ENCODE measurements at places on chromosomes 1 and 21.

DNA sequence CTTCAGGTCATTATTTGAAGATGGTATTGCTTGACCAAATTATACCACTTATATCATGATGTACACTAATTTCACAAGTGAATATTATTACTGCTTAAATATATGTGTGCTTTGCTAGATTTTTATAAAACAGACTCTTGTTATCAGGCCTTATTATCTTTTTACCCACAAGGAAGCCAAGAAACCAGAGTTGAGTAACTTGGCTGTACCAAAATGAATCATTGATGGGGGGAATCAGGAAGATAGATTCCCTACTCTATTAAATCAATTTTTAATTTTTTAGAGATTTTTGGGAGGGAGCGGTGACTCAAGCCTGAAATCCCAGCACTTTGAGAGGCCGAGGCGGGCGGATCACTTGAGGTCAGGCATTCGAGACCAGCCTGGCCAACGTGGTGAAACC is 16.0 kb upstream of the SCCPDH start:
- DNase-seq: no peak

GRCh38 chr1:199029401-199029800 is 390.6 kb downstream of the PTPRC start:
- no peak for DNase-seq

DNA sequence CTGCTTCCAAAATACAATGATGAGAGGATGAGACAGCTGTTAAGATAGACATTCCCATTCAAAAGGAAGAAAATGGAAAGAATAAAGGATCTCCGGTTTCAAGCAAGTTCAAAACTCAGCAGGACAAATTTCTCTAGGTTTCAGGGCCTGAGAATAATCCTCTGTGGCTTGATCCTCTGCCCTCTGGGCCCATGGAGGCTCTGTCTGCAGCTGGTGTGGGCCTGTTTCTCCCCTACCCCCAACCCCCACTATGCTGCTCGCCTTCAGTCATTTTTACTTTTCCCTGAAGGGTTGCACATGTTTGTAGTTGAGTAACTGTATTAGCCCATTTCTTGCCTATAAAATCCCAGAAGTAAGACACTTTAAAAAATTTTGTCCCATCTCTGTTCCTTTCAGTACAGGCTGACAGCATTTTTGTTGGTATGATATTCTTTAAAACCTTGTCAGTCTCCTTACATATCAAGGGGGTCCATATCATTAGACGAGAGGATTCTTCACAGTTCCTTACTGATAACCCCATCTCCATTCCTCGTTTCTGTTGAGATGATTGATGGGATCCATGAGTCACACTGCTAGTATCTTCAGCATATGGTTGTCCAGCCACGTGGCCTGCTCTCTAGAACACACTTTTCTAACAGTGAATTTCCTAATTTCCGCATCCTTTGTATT is 10.5 kb downstream of the ZMYM4 start:
- DNase-seq: no peak

DNA sequence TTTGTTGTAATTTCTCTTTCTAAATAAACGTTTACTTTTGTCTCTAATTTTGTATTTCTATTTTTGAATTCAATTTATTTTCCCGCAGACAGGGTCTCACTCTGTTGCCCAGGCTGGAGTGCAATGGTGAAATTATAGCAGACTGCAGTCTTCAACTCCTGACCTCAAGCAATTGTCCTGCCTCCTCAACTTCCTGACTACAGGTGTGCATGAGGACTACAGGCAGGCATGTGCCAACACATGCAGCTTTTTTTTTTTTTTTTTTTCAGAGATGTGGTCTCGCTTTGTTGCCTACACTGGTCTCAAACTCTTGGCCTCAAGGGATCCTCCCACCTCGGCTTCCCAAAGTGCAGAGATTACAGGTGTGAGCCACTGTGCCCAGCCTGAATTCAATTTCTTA is 36.7 kb upstream of the IL20 start:
- no peak for DNase-seq

- DNase-seq: no peak
Measured at GRCh38 chr1:61424382-61424781, 300.6 kb downstream of the TM2D1 start.

GRCh38 chr1:189774721-189775287 is 702.9 kb downstream of the BRINP3 start:
- no peak for DNase-seq

- DNase-seq: no peak
Measured at GRCh38 chr1:206578978-206579374, 33.3 kb downstream of the EIF2D start.

- DNase-seq: no peak
Measured at GRCh38 chr1:114468047-114468446, 43.0 kb downstream of the TRIM33 start.

GRCh38 chr1:222769181-222769580 is 32.2 kb downstream of the FAM177B start:
- no peak for DNase-seq

DNA sequence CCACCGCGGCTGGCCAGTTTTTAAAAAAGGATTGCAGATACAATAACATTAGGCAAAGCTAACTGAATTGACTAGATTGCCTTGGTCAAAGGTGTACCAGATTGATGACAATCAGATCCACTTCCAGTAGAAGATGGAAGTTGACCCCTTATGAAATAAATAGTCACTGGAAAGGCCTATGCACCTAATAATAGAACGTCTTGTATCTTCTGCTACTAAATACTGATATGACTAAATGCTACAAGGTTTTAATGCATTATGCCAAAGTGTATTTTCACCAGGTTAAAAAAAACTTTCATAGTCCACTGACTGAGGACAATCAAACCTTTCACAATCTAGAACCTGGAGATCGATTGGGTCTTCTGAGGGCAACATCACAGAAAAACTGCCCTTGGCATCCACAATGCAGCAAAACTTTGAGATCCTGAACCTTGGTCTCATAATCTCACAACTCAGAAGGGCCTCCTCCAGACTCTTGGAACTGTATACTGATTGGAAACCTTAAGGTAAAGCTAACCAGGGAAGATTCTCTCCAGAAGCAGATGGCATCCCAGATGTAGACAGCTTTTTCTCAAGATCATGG is 7.8 kb upstream of the RBBP5 start:
- no peak for DNase-seq
